ENCODE measurements at places on chromosomes 13 and 19.

GRCh38 chr13:33401238-33401637 lies 115.7 kb upstream of the STARD13 start:
- DNase-seq: no peak

GRCh38 chr13:31982124-31982523 lies 49.5 kb upstream of the FRY start:
- DNase-seq: no peak

DNA sequence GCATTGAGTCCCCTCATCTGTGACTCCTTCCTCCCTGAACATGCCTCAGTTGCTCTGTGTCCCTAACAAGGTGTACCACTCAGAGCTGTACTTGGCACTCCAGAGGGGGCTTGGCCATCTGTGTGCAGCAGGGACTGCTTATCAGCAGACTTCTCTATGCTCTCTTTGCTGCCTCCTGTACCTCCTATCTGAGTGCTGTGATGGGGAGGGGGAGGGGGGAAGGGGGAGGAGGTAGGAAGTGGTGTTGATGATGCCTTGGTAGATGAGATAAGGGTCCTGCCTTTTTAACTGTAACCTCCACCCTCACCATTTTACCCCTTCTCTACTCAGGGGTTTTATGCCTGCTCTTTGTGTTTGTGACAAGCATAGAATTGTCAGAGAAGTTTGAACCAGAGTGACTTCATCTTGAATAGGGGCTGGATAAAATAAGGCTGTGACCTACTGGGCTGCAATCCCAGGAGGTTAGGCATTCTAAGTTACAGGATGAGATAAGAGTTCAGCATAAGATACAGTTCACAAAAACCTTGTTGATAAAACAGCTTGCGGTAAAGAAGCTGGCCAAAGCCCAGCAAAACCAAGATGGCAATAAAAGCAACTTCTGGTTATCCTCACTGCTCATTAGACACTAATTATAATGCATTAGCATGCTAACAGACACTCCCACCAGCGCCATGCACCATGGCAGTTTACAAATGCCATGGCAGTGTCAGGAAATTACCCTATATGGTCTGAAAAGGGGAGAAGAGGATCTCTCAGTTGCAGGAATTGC lies 13.2 kb downstream of the PCDH8 start:
- no peak for DNase-seq

DNA sequence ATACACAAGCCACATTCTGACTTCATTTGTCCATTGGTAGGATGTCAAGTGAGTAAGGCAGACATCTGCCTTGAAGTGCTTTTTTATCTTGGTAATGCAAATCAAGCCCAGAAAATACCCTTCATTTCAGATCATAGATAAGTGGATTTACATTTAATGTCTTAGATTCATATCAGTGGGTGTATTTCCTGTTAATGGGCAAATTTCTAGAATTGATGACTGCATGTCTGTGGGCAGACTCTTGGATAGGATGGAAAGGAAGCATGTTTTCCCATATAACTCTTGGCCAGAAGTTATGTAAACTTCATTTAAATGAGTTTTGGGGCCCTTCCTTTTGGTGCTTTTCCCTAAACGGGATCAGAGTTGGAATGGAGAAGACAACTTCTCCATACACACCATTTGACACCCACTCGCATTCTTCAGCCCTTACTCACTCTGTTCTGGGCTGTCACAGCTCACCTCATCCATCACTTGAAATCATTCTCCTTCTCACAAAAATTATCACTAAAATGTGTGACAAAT lies 154.6 kb downstream of the FLT1 start:
- no peak for DNase-seq

DNA sequence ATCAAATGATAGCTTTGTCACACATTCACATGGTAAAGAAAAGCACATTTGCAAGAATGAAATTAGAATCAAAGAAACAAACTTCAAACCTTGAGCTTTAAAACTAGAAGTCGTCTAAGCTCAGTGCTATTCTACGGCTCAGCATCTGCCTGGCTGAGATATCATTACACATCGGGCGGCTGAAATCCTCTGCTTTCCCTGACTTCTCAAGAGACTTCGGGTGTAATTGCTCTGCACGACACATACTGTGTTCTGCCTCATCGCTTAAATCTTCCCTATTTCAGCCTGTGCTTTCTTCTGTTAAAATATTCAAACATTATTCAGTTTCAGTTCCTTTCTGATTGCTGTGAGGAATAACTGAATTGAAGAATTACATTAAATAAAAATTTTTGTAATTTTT lies 265.3 kb downstream of the NALCN start:
- DNase-seq: no peak

DNA sequence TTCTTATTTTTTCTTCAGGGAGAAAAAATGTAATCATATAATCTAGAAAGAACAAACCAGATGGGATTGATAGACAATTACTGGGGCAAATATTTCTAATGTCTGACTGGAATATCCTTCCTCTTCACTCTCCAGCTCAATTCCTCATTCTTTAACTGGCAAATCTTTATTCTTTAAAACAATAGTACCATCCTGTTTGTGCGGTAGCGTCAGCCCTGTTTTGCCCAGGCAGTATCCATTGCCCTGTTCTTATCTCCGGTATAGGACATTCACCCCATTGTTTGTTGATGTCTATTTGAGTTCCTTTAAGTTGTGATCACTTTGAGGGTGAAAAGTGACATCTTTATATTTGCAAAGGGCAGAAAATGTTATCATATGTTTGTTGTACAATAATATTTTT lies 185.4 kb downstream of the POSTN start:
- DNase-seq: no peak
